ENCODE measurements at places on chromosomes 3 and 15.

DNA sequence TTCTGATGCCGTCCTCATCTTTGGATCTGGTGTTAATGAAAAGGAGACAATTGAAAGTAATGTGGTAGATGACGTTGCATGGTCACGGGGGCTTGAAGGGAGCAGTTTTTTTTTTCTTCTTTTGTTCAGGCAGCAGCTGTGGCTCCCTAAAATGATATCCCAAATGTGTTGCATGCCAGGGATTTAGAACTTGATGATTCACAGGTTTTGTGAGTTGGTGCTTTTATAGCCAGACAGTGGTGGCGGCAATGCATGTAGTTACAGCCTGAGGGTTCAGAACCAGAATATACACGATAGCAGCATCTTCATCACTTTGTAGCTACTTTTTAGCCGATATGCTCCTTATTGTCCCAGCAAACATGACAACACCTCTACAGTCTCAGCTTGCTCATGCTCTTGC is 133.4 kb downstream of the CHST2 start:
- DNase-seq, result no peak

- DNase-seq, result no peak
These were observed 7.8 kb upstream of the STAC start for GRCh38 chr3:36372534-36372935.

DNA sequence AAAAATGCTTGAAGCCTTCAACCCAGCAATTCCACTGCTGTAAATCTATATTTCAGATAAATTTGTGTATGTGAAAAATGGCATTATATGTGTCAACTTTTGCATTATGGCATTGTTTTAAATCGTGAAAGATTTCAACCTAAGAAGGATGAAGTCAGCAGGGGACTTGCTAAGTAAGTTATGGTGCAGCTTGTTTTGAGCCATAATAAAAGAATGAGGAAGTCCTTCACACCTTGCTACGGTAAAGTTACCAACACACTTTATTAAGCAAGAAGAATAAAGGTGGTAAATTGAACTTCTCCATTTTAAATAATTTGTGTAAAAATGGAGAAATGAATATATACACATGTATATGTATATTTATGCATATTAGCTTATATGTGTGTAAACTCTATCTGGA is 371.4 kb downstream of the ROBO2 start:
- DNase-seq, result no peak

DNA sequence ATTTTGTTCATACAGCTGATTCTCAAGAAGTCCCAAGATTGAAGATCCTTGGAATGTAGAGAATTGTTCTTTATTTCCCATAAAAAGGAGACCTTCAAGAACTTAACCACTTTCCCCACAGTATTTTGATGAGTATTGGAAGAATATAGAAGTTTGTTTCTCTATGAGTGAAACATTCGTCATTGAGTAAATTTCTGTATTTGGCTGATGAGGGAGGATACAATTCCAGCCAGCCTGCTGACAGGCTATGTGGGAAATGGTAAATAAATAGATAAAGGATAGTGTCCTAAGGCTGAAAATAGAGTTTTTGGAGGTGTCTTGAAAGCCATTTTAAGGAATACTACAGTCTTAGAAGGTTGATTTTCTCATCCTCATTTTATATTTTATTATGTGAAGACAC is 1076.1 kb downstream of the ROBO2 start:
- DNase-seq, result no peak
